DMS53 (cell line): ENCODE measurements at places on chromosomes 5 and 9.

DNA sequence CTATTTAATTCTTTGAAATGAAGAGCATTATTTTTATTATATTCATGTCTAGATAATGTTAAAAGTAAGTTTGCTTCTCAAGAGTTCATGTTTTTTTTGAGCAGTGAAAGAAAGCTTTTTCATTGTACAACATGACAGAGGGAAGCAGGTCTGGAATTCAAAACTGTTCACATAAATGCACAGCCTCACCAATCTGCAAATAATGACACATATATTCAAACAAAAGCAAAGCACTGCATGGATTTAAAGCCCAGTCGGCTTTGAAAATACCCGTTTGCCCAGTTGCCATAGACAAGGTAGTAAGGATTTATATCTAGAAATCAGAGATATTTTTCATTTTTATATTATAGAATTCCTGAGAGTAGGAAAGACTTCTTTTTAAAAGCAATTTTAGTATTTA is 201.8 kb downstream of the CD180 start:
- DNase-seq = peak; percentile 88

GRCh38 chr5:53167836-53168235 is 58.3 kb upstream of the MOCS2 start:
- no peak for DNase-seq

DNA sequence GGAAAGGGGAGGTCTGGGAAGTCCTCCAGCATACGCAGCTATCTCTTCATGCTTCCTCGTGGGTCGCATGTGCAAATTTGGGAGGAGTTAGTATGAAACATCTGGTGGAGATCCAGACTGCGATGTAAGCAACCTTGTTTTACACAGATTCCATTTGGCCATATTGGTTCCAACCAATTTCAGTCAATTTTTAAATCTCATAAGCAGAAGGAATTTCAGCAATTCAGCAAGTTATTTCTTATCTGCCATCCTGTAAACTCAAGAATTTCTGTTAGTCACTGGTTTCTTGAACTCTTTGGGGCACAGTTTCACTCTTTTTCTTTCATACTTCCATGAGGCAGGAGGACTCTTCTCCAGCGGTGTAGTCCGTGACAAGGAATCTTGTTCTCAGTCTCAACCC is 130.4 kb upstream of the CLINT1 start:
- DNase-seq = no peak

- peak; percentile 98 for DNase-seq
Observed at GRCh38 chr5:124628721-124629596, 117.5 kb downstream of the ZNF608 start.
